ENCODE measurements at places on chromosomes 12 and 14.

DNA sequence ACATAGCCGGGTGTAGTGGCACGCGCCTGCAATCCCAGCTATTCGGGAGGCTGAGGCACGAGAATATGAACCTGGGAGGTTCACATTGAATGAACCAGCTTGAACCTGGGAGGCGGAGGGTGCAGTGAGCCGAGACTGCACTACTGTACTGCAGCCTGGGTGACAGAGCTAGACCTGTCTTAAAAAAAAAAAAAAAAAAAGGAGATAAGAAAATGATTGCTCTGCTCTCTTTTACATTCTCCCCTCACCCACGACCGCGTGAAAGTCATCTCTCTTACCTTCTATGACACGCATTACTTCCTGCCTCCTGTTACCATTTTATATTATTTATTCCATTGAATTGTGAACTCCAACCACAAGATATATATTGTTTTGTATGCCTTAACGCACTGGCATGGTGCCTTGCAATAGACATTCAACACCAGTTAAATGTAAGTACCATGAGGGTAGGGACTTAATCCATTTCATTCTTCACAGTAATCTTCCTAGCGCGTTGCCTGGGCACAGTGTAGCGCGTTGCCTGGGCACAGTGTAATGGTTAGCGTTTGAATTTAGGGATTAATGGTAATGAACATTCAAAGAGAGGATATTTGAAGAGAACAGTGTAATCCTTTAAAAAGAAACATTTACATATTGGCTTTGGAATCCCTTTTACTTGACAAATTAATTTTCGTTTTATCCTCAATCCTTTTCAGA, 2.7 kb downstream of the RAP1B start:
- DNase-seq = peak; percentile 11

DNA sequence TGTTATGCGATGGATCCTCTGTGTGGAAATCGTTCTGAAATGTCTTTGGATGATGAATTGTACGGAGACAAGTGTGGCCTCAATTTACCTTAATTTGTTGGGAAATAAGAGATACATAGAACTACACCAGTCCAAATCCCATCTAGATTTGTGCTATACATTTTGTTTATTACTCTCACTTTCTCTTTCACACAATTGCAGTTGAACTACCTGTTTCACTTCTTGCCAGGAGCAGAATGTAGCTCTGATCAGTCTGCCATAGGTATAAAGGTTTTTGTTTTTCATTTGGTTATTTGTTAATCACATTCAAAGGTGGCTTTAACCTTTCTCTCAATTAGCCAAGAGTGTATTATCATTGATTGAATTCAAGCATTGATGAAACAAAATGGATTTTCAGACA, 268.2 kb downstream of the SNAPC1 start:
- DNase-seq = no peak

DNA sequence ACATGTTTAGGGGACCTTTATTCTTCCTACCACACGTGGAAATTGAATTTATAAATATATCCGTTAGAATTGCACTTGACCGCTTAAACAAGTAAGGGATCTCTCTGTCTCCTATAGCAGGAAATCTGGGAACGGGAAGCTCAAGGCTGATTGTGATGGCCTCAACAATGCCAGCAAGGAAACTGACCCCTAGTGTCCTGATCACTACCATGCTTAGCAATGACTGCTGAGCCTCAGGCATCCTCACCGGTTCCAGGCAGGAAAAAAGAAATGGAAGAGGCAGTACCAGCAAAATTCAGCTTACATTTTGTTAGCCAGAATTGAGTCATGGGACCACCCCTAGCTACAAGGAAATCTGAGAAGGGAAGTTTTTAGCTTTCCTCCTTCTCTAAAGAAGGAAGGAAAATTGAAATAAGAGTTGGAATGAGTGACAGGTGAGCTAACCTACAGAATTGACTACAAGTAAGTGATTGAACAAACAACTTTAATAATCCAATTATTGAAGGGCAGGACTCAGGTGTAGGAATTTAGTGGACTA, 43.9 kb upstream of the AMN1 start:
- no peak for DNase-seq

DNA sequence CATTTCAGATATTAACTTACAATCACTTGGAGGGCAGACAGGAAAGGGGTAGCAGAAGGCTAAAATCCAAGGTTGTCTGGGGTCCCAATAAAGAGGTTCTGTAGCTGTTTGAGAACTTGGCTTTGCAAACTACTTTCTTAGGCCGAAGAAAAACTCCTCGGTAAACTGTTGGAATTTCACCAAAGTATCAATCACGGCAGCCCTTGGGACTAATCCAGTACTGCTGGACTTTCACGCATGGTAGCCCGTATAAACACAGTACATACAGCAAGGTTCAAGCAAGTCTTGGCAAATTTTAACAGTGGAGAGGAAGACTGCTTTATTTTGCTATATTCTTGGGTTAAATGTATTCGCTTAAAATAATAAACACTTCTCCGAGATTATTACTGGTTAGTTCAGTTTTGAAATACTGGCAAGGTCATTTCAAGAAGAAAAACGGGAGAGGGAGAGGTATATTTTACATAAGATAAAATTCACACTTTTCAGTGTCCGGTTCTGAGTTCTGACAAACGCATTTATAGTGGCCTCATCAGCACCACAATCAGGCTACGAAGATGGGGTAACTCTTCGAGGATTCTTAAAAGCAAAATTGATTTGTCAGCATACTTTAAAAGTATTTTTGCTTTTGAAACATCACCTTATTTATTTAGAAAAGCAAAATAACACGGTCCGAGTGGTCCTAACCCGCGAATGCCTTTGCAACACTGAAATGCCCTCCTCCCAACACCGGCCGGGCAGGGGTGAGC, 1.3 kb downstream of the SETD3 start:
- DNase-seq = no peak

DNA sequence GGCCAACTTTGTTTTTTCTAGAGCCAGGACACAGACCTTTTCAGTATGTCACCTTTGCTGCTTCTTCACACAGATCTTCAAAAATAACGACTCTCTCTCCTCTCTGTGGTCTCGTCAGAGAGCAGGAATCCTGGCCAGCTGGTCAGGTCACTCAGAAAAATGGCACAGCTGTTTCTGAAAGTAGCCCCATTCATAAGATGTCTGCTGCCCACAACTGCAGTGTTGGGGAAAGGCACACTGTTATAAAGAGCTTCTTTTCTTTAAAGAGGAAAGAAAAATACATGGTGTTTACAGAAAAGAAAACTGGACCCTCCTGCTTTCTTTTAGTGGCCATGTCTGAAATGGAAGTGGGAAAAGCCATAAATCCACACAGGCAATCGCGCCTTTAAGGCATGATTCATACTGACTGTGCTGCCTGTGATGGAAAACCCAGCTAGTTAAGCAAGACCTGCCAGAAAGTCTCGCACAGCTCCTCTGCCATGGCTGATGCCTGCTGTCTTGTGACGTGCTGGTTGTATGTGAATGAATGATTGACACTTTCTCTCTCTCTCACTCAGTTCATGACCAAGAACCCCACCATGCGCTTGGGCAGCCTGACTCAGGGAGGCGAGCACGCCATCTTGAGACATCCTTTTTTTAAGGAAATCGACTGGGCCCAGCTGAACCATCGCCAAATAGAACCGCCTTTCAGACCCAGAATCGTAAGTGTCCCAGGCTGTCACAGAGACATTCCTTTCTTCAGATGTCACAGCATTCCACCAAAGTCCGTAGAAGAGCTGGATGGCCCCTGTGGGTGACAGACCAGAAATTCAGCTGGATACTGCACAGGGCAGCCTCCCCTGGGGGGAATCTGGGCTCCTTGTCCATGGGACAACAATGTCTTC, 147.9 kb upstream of the HIF1A start:
- DNase-seq = peak; percentile 79

All from MV-4-11 (cell line).